ENCODE measurements at places on chromosomes 13 and 19. TPM values are rescaled to one million over a fixed set of nuclear protein-coding genes. Genes with fewer than 3 reads are reported as not detected.

Gene COLGALT1
- 75.9 TPM for polyA plus RNA-seq

GRCh38 chr13:79442221-79442620, 36.2 kb upstream of the RBM26 start:
- H3K27me3 ChIP-seq: no peaks in the 10 kb centered on the region
- H3K4me1 ChIP-seq: no peaks in the 10 kb centered on the region
- DNase-seq: no peak

DNA sequence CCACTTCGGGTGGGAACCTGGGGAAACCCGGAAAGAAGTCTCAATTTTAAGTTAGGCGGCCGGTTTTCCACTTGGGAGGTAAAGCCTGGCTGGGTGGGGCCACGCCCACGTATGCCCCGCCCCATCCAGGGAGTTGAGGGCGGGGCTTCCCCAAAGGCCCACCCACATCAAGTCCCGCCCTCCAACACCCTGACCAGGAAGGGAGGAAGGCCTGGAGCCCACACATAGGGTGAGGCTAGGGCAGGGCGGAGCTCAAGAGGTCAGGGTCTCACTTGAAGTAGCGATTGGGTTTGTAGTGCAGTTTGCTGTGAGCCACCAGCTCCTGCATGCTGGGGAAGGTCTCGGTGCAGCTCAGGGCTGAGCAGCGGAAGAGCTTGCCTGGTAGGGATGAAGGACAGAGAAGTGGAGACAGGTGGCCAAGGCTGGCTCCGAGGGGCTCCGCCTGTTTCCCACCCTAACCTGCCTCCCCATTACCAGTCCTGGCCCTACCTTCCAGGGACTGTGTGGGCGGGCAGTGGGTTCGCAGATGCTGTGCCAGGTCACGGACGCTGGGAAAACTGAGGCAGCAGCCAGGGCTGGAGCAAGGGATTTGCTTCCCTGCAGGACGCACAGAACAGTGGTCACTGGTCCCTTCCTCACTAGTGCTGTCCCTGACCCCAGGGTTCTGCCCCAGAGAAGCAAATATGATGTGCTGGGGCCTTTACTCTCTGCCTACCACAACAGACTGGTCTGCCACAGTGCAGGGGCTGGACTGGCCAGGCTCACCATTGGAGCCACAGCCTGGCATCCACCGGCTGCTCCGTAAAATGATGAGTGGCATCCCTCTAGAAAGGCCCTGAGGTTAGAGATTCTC, 1.6 kb downstream of the ZNF414 start:
- H3K27me3 ChIP-seq: no peaks in the 10 kb centered on the region
- peaks cover 13% of the 10 kb centered on the region for H3K4me1 ChIP-seq
- peak overlapping the region; percentile 65 for H3K4me3 ChIP-seq
- H3K36me3 ChIP-seq: peaks cover 2% of the 10 kb centered on the region
- peak; percentile 87 for DNase-seq

Gene ZNF850
- 1.6 TPM for polyA plus RNA-seq

GRCh38 chr19:51739466-51740213, 12.0 kb downstream of the FPR1 start:
- no peaks in the 10 kb centered on the region for H3K36me3 ChIP-seq
- H3K4me3 ChIP-seq: no peak overlapping the region
- no peak for DNase-seq
- H3K4me1 ChIP-seq: no peaks in the 10 kb centered on the region
- H3K27me3 ChIP-seq: peaks cover 46% of the 10 kb centered on the region

DNA sequence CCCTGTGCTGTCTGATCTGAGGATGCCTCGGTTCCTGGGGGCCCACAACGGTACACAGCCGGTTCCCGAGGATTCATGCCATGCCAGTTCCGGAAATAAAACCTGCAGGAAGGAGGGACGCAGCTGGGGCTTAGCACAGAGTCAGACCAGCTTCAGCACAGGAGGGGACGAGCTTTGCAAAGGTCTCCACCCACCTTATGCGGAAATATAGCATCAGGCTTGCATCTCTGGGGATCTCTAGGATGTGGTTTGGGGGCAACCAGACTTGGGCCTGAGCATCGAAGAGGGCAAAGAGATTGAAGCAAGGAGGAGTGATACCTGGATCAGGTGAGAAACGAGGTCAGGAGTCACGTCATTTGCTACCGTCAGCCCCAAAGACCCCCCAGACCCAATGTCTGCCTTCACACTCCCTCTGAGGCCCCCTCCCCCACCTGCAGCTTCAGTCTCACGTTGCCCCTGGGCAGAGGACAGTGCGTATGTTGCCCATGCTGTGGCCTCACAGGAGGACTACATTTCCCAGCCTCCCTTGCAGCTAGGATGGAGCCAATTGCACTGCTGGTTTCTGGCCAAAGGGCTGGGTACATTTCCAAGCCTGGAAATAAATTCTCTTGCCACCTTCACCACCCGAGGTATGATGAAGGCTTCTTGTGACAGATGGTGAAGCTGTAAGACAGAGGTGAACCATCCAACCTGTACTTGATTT, 12.1 kb downstream of the TYK2 start:
- no peak overlapping the region for H3K4me3 ChIP-seq
- no peak overlapping the region for H3K27ac ChIP-seq
- H3K36me3 ChIP-seq: peaks cover 20% of the 10 kb centered on the region
- H3K4me1 ChIP-seq: no peaks in the 10 kb centered on the region

DNA sequence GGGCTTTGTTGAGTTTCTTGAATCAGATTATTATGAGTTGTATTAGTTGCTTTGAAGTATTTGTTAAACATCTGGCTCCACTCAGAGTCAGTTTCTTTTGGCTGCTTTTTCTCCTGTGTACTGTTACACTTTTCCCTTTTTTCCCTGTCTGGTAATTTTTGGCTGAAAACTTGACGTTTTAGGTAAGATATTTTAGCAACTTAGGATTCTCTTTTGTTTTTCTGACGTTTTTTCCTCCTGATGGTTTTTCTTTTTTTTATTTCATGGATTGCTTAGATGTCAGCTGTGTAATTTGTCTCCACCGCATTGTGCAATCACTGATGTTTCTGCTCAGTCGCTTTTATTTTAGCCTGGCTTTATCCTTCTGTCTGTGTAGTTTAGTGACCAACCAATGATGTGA, 20.7 kb downstream of the RFC3 start:
- H3K36me3 ChIP-seq: peaks cover 57% of the 10 kb centered on the region
- no peaks in the 10 kb centered on the region for H3K27me3 ChIP-seq
- H3K27ac ChIP-seq: no peak overlapping the region
- no peak overlapping the region for H3K4me3 ChIP-seq

DNA sequence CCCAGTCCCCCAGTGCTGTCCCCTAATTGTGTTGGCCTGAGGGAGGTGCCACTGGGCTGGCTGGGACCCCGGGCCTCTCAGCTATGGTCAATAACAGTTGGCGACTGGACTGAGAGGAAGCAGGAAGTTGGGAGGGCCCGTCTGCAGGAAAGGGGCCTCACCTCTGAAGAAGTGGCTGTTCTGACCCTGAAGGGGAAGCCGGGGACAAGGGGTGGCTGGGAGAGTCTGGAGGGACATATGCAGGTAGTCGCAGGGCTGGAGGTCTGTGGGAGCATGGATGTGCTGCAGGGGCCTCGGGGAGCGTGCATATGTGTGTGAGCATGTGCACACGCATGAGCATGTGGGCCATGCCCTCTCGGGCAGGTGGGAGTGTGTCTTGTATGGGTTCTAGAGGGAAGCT, 5.9 kb downstream of the PKN1 start:
- H3K27me3 ChIP-seq: no peaks in the 10 kb centered on the region
- peaks cover 8% of the 10 kb centered on the region for H3K36me3 ChIP-seq
- no peak overlapping the region for H3K4me3 ChIP-seq
- peaks cover 37% of the 10 kb centered on the region for H3K4me1 ChIP-seq

Gene DHRS12
- 9.6 TPM for polyA plus RNA-seq

Gene USHBP1
- 0.05 TPM for polyA plus RNA-seq

DNA sequence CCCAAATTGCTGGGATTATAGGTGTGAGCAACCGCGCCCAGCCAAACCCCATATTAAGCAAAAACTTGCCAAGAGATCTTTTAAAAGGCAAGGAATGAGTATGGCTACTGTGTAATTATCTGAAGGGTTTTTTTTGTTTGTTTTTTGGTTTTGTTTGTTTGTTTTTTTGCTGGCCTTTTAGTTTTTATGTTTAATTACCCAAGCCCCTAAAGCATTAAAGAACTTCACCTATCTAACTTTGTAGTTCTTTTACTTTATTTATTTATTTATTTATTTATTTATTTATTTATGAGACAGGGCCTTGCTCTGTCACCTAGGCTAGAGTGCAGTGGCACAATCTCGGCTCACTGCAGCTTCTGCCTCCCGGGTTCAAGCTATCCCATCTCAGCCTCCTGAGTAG, 40.3 kb upstream of the GARRE1 start:
- H3K36me3 ChIP-seq: peaks cover 27% of the 10 kb centered on the region
- no peak overlapping the region for H3K27ac ChIP-seq
- H3K27me3 ChIP-seq: no peaks in the 10 kb centered on the region
- no peak for DNase-seq
- H3K4me1 ChIP-seq: peaks cover 6% of the 10 kb centered on the region

DNA sequence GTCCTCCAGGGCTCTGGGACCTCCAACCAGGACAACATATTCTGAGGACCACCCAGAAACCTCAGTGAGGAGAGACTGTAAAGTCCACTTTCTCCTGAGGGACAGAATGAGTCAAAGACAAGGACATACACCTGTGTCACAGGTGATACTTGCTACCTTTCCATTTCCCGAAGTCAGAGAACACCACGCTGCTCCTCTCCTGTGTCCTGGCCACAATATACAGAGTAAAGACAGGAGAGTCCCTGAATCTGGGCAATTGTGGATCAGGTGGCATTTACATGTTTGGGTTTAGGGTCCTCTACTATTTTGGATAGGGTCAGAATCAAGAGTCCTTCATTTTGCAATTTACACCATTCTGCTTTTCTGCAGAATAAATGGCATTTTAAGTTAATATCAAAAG, 4.9 kb downstream of the MED26 start:
- no peak for DNase-seq
- H3K27ac ChIP-seq: no peak overlapping the region
- no peaks in the 10 kb centered on the region for H3K27me3 ChIP-seq

Gene ZNF222
- polyA plus RNA-seq: 6.7 TPM

Gene ZNF613
- 2.2 TPM for polyA plus RNA-seq

Gene DENND1C
- polyA plus RNA-seq: 0.11 TPM

DNA sequence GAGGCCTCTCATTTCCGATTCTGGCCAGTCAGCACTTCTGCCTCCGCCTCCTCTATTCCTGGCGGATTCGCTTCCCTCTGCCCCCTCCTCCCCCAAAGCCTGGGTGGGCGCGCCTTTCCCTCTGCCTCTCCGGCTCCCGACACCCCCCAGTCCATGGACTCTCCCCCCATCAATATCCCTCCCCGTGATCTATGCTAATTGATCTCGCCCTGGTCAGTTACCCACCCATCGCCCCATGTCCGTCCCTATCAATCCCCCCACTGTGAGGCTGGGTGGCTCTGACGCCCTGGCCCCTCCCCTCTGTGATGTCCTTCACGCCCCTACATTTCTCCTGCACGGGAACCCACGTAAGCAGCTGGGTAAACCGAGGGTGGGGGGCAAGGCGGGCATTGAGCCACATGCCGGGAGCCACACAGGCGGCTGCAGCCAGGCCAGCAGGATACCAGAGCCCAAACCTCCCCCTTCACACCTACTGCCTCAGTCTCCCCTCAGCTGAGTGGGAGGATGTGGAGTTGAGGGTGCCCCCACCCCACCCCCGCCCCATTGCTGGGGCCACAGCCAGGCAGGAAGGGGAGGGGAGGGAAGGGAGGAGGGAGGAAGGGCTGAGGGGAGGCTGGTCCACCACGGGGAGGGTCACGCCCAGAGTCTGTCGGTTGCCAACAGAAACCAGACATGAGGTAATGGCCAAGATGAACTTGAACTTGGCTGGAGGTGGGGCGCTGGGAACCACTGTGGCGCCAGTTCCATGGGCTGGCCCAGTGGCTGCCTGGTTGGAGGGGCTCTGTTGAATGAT, 21.0 kb downstream of the SMIM24 start:
- H3K27me3 ChIP-seq: no peaks in the 10 kb centered on the region
- peaks cover 29% of the 10 kb centered on the region for H3K36me3 ChIP-seq
- H3K27ac ChIP-seq: peak overlapping the region; percentile 67
- no peak overlapping the region for H3K4me3 ChIP-seq

DNA sequence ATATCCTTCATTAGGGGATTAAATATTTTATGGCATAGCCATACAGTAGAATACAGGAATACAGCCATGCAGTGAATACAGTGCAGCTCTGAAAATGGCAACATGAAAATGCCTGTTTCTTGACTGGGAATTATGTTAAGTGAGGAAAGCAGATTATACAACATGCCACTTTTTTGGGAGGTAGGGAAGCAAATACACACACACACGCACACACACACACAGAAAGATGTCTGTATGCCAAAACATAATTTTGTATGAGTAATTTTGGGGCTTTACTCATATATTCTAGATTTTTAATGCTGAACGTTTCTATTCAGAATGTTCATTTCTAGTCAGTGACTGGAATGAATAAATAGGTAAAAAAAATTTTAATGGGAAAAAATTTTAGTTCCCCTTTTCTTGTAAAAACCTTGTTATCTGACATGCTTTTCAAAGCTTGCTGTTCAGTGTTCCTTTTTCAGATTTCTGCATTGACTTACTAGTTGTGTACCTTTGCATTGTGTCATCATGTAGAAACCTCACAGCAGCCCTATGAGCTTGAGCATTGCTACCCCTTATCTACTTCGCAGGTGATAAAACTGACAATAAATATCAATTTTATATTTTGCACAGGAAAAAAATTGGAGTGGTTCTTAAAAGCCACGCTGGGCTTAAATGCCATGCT, 7.8 kb downstream of the GPR183 start:
- H3K4me3 ChIP-seq: no peak overlapping the region
- 0 out of 2 replicates have a peak, but pooled peaks cover 5% of the 10 kb centered on the region for H3K36me3 ChIP-seq
- H3K4me1 ChIP-seq: peaks cover 11% of the 10 kb centered on the region
- no peak for DNase-seq
- H3K27me3 ChIP-seq: no peaks in the 10 kb centered on the region

Gene RTBDN
- 0.47 TPM for polyA plus RNA-seq

GRCh38 chr13:108176685-108177274, 38.6 kb downstream of the LIG4 start:
- no peak overlapping the region for H3K4me3 ChIP-seq
- no peaks in the 10 kb centered on the region for H3K27me3 ChIP-seq
- H3K4me1 ChIP-seq: no peaks in the 10 kb centered on the region
- H3K36me3 ChIP-seq: no peaks in the 10 kb centered on the region
- DNase-seq: peak; percentile 46

Gene FCER2
- polyA plus RNA-seq: not detected

- no peak overlapping the region for H3K4me3 ChIP-seq
- H3K36me3 ChIP-seq: no peaks in the 10 kb centered on the region
- H3K27me3 ChIP-seq: no peaks in the 10 kb centered on the region
- no peak for DNase-seq
- no peaks in the 10 kb centered on the region for H3K4me1 ChIP-seq
- no peak overlapping the region for H3K27ac ChIP-seq
Observed at GRCh38 chr19:12567951-12568350, 16.7 kb upstream of the ZNF564 start.

GRCh38 chr13:84121456-84121855, 239.2 kb upstream of the SLITRK1 start:
- H3K36me3 ChIP-seq: no peaks in the 10 kb centered on the region
- H3K27me3 ChIP-seq: no peaks in the 10 kb centered on the region
- no peak overlapping the region for H3K4me3 ChIP-seq
